Activated T-cell treated with anti-CD3 and anti-CD28 coated beads, Interleukin-2, amount 50 U/mL, for 48 hours (primary cell): ENCODE measurements at places on chromosomes 6 and 20.

- no peak for DNase-seq
Observed at GRCh38 chr6:149094934-149095351, 222.6 kb upstream of the TAB2 start.

DNA sequence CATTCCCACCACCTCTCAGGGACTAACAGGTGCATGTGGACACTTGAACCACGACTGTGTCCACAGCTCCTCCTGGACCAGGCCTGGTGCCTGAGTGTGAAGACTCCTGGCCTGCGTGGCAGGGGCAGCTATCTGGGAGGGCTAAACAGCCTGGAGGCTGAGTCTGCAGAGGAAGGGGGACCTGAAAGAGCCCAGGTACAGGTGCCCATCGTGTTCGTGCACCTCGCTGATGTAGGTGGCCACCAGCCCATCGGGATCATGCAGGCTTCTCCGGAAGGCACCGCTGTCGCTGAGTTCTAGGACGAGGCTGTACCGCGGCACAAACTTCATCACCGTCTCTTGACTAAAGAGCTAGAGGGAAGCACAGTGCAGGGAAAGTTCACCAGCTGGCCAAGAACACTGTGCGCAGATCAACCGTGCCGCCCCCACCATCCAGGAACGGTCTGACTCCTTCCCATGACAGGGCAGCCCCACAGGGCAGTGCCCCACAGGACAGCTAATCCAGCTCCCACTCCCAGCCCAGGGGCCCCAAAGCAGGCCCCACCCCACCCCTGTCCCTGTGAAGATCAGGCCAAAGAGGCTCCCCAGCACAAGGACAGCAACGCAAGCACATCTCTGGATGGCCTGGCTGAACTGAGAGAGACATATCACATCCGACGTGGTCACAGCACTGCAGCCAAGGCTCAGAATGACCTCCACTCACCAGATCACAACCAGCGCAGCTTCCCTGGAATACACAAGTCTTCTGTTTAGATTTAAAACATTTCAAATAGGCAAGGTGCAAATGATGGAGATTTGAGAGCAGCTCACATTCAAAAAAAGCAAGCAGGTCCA, 14.8 kb downstream of the CST7 start:
- DNase-seq: no peak

DNA sequence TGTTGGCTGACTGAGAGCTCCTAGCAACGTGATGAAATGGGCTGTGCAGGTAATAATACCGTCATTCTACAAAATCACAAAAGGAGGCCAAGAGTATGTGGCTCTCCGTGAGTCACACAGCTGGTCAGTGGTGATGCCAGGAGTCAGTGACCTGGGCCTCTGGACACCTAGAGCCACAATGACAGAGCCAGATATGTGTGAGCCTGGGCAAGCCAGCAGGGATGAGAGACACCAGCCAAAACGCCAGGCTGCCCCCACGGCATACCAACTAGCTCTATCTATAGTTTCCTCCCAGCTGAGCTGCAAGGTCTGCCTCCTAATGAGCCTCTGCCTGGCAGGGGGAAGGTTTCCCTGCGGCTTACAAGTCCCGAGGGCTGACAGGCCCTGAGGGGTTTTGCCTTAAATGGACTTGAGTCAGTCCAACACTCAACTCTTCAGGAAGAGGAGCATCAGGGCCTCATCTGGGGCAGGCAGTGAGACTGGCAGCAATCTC, 70.0 kb downstream of the CPNE5 start:
- DNase-seq: peak; percentile 47

- no peak for DNase-seq
Observed at GRCh38 chr6:107712237-107712664, 111.9 kb downstream of the SCML4 start.

DNA sequence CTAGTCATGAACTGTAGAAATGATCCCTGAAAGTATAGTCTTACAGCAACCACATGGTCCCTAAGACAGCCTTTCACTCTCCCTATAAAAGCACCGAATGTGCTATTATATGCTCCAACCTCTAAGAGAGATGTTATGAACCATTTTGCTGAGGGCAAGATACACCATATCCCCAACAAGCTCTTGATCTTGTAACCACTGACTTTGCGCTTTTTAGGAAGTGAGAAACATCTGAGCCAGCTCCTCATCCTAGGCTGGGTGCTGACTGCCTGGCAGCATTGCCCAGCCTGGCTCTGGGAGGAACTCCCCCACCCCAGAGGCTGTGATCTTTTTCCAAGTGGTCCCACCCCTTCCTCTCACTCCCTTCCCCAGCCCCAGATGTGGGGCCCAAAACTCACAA, 3.1 kb upstream of the EMILIN3 start:
- DNase-seq: no peak

DNA sequence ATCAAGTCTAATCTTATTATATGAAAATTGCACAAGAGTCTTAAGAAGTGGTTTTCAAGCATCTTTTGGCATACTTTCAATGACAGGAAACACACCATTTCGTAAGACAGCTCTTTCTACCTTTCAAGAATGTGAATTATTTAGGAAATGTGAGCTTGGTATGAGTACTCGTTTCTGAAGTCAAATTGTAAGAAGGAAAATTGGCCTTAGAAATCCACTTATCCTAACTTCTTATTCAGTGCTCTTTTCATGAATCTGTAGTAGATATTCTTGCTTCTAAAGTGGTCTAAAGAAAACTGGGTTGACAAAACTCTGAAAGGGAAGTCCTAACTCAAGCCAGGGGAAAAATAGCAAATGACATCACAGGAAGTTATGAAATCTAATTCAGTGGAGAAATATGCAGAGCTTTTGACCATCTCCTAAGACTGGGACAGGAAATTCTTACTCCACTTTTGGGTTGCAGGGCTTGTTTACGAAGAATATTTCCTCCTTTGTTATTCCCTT, 38.5 kb upstream of the OGFRL1 start:
- no peak for DNase-seq

GRCh38 chr6:130202782-130203181, 20.0 kb downstream of the SAMD3 start:
- DNase-seq: no peak

DNA sequence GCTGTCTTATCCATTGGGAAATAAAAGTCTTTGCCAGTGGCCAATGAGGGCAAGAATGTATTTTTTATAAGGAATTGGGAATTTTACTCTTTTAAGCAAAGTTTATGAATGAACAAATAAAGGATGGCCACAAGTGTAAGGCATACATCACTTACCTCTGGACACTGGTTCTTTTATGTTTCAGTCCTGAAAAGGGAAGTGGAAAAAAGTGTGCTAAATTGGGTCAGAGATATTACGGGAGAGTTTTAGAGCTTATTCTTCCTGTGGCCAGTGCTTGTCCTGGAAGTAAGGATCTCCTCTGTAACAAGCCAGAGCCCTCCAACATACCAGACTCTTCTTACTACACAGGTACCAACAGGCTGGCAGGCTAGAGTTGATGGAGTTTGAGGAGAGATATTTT, 22.5 kb upstream of the RIPK1 start:
- no peak for DNase-seq

DNA sequence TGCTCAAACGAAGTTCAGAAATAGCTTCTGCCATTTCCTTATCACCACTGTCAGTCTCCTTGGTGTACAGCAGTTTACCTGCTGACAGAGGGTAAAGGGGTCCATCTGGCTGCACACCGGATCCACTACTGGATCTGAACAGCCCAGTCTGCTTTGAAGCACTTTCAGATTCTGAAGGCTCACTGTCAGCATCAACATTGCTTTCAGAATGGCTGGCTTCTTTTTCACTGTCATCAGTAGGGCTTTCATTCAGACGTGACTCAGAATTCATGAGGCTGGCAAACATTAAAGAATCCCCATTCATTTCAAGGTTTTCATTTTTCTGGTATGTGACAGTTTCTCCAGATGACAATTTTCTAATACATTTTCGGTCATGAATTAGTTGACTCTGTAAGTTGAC, 21.0 kb upstream of the PNISR start:
- DNase-seq: no peak

DNA sequence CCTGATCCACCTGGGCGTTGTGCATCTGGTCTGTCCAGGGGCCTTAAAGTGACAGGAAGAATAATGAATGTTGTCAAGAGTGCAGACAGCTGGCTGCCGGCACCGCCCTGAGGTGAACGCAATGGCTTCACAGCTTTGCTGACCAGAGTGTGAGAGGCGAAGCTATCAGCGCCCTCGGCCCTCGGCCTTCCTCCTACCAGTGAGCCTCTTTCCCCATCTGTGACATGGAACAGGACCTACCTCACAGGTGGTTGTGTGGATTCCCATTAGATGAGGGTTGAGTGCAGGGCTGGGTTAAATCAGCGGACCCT, 54.8 kb downstream of the CTCFL start:
- no peak for DNase-seq

- no peak for DNase-seq
Observed at GRCh38 chr20:49909499-49910339, 5.6 kb downstream of the SPATA2 start.

GRCh38 chr20:18101125-18101810, 36.4 kb upstream of the KAT14 start:
- no peak for DNase-seq

DNA sequence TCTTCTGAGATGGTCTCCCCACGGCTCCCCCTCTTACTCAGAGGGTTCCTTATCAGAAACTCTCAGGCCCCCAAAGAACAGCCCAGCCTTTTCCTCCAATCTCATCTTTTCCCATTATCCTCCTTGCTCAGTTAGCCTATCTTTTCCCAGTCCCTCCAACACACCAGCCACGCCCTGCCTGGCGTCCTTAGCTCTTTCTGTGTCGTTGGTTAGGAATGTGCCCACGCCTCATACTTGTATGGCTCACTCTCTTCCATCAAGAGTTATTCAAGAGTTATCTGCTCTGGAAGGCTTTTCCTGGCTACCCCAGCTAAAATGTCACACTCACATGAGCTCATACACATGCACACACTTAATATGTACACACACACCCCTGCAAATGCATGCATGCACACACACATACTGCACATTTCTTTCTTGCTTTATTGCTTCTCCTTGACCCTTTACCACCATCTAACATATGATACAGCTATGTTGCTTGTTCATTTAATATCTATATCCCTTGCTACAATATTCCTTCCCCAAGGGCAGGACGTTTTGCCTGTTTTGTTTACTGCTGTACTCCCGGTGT, 37.6 kb downstream of the SLC2A10 start:
- no peak for DNase-seq

- DNase-seq: no peak
Observed at GRCh38 chr6:42030585-42031506, 19.5 kb upstream of the TAF8 start.

DNA sequence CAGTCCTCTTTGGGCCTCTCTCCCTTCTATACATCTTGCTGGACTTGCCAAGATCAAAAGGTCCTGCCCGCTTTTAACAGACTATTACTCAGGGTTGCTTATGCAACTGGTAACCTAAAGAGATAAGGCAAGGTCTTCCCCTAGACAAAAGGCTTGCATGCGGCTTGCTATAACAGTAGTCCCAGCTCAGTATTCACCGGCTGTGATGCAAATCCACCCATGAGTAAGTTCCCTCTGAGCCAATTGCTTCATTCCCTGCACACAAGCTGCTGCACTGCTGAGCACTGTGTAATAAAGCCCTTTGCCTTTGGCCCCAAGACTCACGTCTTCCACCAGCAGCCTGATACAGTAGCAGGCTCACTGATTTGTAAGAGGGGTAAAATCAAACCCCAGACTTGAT, 363.8 kb downstream of the PRKN start:
- DNase-seq: no peak

DNA sequence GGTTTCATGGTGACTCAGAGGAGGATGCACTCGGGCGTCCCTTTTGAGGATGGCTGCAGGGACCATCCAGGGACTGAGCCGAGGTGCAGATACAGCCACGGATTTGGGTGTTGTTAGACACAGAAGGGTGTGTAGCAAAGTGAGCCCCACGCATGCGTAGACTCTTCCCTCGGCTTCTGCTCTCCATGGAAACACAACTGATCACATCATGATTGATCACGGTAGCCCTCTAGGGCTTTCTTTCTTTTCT, 606 bp upstream of the ULBP1 start:
- DNase-seq: peak; percentile 61

DNA sequence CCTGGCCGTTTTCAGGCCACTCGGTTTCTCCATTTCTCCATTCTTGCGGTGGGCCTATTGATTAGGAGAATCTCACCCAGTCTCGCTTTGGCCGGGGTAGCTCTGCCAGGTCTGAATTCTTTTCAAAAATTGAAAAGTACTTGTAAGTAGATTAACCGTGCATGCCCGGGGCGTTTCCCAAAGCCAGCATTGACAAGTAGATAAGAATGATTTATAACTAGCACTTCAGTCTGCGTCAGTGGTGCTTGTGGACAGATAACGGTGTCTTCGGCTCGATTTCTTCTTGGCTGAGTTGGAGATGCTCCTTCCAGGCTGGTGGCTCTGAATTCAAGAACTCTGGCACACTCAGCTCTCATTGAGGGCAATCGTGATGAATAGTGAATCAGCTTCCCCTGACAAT, 29.0 kb downstream of the SLC24A3 start:
- no peak for DNase-seq

- DNase-seq: no peak
Observed at GRCh38 chr6:111984081-111984480, 69.8 kb upstream of the CCN6 start.

DNA sequence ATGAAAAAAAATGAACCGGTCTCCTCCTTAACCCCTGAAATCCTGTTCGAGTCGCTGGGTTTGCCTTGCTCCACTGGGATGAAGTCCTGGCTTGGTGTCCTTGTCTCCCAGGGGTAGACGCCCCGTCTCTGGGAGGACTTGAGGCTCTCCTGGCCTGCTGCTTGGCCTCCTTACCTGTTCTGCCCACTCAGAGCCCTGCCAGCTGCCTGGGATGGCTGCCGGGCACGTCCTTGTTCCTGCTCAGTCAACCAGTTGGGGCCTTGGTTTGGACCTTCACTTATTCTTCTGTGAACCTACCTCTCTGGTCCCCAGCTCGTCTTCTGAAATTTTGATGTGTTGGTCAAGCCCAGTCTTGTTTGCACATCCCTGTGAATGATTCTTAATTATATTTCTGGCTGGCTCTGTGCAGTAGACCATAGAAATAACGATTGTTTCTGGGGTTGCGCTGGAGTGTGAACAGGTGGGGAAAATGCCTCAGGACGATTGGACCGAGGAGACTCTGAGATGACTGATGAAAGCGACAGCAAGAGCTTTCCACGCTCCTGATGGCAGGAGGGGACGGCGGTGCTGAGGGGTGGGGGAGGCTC, 126.5 kb upstream of the ESR1 start:
- no peak for DNase-seq

DNA sequence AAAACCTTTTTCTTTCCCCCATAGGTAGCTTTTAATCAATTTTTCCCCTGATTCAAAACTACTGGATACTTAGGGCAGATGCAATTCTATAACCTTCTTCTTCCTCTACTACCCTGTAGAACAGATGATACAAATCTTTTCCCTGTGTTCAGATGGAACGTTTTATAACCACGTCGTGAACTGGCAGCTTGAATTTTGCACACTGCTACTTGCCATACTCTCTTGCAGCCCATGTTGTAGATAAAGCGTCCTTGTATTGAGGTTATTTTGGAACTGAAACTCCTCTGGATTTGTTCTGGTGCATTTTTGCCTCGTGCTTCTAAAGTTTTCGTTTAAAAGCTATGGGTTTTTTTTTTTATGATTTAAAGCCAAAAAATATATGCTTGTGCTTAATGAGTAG, 440.2 kb downstream of the RFPL4B start:
- DNase-seq: no peak

GRCh38 chr6:86683132-86683908, 254.0 kb upstream of the HTR1E start:
- no peak for DNase-seq

- no peak for DNase-seq
Observed at GRCh38 chr20:8851446-8851845, 217.4 kb upstream of the PLCB4 start.
